ENCODE measurements at places on chromosomes 16 and 17.

- DNase-seq = no peak
Measured at GRCh38 chr16:27952811-27953210, 110.7 kb downstream of the GSG1L start.

DNA sequence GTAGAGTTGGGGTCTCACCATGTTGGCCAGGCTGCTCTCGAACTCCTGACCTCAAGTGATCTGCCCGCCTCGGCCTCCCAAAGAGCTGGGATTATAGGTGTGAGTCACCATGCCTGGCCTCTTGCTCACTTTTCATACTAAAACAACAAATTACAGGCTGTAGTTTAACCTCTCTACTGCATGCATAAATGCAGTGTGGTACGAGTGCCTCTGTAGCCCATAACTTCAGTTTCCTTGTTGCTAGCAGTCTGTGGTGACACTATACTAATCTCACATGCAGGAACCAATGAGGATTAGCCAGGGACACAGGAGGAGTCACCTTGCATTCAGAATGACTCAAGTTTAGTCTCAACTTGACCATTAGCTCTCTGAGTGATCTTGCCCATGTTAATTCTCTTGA is 20.1 kb downstream of the HMOX2 start:
- DNase-seq = no peak

GRCh38 chr17:32819035-32819434 is 57.9 kb downstream of the MYO1D start:
- no peak for DNase-seq

DNA sequence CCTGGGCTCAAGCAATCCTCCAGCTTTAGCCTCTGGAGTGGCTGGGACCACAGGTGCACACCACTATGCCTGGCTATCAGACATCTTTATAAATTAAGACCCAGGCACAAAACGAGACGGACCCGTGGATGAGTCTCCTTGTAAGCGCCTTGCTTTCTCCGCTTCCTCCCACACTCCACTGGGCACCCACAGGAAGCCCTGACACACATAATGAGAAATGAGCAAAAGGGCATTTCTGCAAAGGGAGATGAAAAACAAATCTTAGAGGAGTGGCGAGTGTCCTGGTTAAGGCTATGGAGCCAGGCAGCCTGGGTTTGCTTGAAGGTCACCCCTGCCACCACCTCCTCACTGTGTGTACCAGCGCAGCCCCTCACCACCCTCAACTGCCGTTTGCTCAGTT is 56.3 kb downstream of the XYLT1 start:
- DNase-seq = no peak

GRCh38 chr16:87661561-87661960 is 59.3 kb downstream of the JPH3 start:
- no peak for DNase-seq

GRCh38 chr17:40086150-40087044 is 14.0 kb downstream of the NR1D1 start:
- DNase-seq = no peak

GRCh38 chr17:40909351-40909750 is 24.3 kb upstream of the KRT20 start:
- DNase-seq = peak; percentile 70

DNA sequence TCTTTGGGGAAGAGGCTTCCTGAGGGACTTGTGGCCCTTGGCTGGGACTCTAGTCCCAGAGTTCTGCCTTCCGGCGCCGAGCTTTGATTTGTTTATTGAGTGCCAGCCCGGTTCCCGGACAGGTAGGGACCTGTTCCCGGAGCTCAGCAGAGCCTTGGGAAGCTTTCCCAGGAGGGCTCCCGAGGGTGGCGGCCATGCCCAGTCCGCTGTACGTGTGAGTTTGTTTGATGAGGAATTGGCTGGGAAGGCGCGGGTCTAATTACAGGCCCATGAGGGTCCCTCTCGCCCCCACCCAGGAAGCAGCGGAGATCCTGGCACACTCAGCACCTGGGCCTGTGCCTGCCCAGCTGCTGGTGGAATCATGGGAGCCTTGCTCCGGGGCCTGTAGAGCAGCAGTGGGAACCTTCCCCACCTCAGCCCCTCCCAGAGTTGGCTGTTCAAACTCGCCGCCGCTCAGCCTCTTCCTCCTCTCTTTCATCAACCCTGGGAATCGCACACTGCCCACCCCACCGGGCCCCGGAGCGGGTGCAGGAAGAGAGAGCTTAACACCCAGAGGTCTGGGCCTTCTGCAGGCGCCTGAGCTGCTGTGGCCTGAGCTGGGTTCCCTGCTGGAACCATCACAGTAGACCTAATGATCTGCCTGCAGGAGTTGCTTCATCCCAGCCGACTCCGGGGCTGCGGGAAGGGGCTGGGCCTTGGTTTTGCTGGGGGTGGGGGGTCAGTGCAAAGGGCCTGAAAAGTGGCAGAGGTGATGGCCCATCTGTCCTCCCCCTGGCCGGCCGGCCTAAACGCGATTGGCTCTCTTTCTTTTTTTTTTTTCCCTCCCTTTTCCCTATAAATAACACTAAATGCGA is 313.7 kb downstream of the SEC14L1 start:
- no peak for DNase-seq

DNA sequence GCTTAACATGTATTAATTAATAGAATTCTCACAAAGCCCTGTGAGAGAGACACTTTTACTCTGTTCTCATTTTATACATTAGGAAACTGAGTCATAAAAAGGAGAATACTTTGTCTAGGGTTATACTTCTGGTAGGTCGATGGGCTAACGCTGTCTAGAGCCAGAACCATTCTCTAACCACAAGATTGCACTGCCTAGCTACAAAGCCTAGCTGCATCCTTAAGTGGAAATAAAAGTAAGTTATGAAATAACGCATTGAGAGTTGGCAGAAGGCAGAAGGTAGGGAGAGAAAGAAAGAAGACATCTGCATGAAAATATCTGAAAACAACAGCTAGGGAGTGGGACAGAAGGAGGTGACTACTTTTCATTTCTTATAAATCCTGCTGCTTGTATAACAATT is 33.2 kb downstream of the IRX6 start:
- DNase-seq = no peak

DNA sequence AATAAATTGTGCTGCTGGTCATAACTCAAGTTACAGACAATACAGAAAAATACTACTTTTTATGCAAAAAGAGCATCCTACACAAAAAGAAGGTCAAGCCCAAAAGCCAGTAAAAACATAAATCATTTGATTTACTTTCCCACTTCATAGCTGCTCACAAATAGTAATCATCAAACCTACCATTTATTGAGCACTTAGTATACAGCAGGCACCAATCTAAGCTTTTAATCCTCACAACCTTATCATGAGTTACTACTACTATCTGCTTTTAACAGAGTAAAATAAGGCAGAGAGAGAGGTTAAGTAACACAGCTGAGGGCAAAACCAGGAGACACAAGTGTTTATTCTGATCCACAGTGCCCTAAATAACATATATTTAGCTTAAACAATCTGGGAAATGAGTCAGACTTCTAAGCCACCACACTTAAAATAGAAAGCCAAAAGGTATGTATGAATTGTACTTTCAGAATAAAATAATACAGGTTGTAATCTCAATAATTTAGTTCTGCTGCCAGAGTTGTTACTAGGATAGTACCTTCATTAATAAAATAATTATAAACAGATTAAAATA is 1.7 kb upstream of the AARS1 start:
- DNase-seq = no peak

DNA sequence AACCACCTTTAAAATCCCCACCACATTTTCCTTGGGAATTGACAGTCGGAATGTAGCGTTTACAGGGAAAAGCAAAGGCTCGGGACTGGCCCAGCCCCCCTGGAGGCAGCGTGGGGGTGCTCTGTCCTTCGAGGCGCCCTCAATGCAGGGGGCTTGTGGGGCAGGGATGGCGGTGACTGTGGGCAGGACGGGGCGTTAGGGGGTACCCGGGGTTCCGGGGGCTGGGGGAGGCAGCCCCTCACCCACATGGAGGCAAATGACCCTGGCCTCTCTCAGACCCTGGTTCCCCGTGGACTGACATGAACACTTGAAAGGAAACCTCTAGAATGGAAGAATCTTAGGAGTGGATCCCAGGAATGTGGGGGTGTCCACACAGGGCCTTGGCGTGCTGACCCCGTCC is 78.4 kb upstream of the GNG13 start:
- no peak for DNase-seq

- DNase-seq = no peak
Measured at GRCh38 chr17:55897301-55897700, 146.4 kb downstream of the PCTP start.

GRCh38 chr17:80316431-80316830 is 55.8 kb downstream of the RNF213 start:
- DNase-seq = no peak

DNA sequence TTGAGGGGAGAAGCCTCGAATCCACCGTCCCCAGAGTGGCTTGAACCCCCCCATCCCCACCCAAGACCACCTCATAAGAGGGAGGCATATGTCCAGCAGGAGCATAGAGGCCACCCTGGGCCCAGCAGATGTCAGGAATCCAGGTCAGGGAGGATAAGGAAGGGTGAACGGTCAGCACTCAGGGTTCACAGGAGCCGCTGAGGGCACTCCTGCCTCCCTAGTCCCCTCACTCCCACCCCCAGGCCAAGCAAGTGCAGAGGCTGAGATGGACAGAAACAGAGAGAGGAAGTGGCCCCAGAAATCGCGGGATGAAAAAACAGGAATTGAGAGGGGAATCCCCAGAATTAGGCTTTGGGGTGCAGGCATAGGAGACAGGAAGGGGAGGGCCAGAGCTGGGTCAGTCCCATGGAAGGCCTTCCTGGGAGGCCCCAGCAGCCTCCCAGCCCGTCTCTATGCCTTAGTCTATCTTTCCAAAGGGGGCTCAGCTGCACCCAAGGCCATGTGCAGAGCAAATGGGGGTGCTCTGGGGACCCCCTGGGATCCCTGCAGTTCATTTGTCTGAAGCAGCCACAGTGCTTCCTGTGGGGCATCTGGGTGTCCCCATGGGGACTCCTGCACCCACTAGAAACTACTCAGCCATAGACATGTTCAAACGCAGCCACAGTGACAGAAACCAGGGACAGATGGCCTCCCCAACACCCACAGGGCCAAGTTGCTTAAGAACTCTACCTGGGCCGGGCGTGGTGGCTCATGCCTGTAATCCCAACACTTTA is 1.7 kb downstream of the CMTM3 start:
- no peak for DNase-seq

- DNase-seq = no peak
Measured at GRCh38 chr16:4591706-4592470, 22.8 kb downstream of the UBALD1 start.

DNA sequence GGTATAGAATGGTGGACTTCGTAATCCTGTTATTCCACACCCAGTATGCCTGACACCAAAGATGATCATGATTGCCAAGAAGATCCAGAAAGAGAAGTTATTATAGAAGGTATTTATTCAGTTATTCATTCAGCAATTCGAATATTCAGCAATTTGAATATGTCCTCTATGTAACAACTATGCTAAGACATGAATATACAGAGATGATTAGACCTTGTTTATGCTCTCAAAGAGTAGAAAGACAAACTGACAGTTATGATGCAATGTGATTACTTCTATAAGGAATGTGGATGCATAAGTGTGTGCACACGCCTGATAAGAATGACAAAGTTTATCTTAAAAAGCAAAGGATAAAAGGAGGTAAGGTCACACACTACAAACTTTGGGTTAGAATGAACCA is 218.1 kb downstream of the CDH11 start:
- DNase-seq = no peak

DNA sequence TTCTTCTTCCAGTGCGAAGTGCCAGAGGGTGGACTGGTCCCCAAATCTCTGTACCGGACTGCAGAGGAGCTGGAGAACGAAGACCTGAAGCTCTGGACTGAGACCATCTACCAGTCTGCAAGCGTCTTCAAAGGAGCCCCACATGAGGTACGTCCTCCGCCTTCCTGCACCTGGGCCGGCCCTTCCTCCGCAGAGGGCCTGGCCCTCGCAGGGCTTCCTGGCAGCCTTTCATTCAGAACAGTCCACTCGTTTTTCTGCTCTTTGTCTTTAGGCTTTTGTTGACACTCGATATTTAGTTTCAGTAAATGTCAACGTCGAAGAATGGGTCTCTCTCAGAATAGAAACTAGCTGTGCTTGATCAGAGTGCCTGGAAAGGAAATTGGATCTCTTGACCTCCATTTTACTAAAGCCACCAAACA is 68.6 kb downstream of the SEC14L1 start:
- no peak for DNase-seq

DNA sequence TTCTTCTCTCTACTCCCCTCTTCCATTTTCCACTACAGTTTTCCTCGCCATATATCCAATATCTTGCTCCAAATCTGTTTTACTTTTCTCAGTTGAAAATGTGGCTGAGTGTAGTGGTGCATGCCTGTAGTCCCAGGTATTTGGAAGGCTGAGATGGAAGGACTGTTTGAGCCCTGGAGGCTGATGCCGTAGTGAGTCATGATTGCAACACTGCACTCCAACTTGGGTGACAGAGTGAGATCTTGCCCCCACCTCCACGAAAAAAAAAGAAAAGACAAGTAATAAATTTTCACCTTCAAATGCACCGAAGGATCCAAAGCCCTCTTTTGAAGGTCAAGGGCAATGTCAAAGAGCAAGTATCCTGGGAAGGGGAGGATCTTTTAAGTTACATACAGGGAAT is 592.3 kb downstream of the TMEM114 start:
- DNase-seq = no peak

DNA sequence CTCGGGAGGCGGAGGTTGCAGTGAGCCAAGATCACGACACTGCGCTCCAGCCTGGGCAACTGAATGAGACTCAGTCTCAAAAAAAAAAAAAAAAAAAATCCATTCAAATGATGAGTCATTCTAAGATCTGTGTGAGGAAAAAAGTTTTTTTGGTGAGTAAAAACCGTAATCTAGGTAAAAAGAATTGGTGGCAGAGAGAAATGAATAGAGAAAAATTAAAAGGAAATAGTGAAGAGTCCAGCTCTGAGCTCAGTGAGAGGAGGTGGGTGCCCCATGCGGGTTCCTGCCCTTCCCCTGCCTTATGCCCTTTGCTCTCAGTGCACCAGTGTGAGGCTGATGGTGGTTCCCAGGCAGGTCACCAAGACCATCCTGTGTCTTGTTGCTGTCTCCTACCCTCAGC is 20.9 kb downstream of the GAN start:
- no peak for DNase-seq

DNA sequence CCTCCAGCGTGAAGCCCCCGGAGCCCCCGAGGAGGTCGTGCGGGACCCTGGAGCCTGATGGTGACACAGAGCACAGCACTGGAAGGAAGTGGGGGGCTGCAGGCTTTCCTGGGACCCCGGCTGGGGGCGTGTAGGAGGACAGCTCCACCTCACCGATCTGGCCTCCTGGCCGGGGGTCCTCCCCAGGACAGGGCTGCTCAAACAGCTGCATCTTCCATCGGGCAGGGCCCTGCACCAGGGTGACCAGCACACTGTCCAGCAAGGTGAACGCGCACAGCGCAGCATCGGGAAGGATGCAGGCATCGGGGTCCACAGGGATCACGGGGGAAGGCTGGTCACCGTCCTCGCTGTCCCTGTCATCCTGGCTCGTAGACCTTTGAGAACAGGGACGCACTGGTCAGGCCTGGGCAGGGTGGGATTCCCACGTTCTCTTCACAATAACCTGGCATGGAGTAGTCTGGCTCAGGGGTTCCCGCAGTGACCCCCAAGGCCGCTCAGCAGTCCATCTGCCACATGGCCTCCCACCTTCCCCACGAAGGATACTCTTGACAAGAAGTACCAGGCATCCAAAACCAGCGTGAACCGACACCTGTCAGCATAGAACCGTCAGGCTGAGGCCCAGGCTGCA is 1.2 kb downstream of the FAAP100 start:
- DNase-seq = no peak

GRCh38 chr16:4520913-4521312 is 17.7 kb downstream of the CDIP1 start:
- DNase-seq = no peak

- DNase-seq = no peak
Measured at GRCh38 chr17:1797323-1797722, 32.4 kb downstream of the SMYD4 start.
